ENCODE measurements at places on chromosomes 1 and 21.

DNA sequence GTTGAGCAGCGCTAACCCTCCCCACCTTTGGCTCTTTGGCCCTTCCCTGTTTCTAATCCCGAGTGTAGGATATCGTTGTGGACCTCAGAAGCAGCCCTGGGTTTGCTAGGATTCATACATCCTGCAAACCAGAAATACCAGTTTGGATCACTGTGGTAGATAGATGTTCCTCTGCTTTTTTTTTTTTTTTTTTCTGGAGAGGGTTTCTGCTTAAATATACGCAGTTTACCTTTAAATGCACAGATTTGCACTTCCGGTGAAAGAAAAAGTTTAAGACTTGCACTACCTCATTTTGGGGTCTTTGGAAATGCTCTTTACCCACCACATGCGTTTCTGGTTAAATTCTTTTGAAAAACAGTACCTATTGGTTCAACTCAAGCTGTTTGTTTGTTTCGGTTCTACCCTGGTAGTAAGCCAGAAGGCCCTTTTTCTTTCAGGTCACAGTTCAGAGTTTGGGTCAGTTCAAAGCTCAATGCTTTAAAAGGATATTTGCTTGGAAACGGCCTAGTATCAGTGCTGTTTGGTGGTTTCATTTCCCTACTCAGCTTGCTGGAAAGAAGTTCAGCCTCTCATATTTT lies 908 bp downstream of the DDI2 start:
- DNase-seq, result no peak

GRCh38 chr1:22739648-22740385 lies 29.2 kb downstream of the EPHB2 start:
- no peak for DNase-seq

DNA sequence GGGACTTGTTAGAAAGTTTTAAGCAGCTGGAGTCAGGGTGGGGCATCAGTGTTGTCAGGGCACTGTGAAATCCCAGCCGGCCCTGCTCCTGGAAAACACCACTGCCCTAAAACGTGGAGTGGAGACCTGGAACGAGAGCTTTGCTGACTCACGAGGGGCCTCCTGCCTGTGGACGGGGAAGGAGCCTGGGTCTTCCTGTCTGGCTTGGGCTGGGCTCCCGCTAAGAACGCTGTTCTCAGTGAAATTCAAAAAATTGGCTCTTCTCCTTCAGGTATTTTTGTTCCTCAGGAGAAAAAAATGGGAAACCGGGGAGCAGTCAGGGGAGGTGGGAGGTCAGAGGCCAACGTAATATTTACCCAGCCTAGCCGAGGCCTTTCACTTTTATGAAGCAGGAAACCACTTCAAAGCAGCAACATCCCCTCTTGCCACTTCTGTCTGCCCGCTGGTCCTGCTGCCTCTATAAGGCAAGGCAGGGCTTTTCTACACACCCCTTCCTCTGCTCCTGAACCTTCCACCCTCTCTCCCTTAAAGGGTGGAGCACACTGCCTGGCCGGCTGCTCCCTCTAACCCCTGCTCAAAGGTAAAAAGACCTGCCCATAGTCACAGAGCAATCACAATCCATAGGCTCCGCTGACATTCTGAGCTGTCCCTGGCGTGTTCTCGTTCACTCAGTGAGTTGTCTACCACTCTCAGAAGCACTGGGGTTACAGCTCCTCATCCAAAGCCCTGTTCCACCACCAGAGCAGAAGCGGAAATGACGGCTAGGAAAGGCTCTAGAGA lies 8.0 kb downstream of the PLXNA2 start:
- DNase-seq, result no peak

DNA sequence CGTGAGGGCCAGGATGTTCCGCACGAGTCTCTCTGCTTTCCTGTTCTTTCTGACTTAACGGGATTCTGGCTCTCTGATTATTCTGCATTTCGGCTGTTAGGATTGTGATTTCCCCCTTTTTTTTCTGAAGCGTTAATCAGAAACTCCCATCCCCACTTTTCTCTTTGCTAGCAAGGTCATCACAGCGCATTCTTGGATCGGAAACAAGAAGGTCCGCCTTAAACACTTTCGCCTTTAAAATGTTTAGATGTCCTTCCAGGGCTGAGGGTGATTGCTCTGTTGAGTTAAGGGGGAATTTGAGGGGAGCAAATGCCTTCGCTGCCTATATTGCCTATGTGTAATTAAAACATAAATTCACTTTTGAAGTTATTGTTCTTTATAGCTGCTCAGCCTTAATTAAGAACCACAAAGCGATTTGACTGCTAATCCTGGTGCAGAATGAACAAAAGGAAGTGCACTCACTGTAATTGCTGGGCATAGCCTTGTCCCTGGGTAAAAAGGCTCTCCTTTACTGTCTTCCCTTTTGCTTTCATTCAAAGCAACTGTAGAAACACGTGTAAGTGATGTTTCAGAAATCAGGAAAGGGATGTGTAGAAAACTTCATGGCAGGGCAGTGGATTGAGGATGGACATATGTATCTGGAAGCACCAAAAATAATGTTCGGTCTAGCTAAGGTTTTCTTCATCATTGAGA lies 1.2 kb downstream of the LAMC1 start:
- DNase-seq, result peak; percentile 14

GRCh38 chr1:27521336-27521831 lies 31.4 kb upstream of the WASF2 start:
- DNase-seq, result no peak

DNA sequence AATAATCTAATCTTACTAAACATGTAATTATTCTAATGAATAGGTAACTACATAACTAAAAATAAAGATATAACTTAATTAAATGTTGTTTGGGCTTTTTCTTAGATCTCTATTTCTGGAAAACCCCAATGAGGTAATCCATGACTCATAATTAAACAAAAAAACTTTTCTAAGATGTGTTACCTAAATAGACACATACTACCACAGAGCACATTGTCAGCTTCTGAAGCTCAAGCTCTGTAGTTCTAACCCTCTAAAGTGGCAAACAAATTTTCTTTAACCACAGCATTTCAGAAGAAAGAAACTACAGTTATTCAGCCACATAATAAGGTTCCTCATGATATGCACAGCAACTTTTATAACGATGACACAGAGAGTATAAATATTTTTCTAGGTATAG lies 4.2 kb downstream of the OR6K3 start:
- DNase-seq, result no peak

DNA sequence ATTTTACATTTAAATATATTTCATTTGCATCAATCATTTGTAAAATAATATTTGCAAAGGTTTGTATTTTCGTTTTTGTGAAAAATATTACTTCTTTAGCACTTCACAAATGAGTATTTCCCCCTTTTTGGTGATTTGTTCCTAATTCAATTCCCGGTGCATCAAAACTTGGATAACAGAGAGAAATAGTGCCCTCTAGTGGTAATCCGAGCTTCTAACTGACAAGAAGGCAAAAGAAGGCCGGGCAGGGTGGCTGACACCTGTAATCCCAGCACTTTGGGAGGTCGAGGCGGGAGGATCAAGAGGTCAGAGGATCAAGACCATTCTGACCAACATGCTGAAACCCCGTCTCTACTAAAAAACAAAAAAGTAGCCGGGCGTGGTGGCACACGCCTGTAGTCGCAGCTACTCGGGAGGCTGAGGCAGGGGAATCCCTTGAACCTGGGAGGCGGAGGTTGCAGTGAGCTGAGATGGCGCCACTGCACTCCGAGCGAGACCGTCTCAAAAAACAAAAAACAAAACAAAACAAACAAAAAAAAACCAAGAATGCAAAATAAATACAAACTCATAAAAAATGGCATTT lies 137.7 kb downstream of the COL11A1 start:
- peak; percentile 37 for DNase-seq

DNA sequence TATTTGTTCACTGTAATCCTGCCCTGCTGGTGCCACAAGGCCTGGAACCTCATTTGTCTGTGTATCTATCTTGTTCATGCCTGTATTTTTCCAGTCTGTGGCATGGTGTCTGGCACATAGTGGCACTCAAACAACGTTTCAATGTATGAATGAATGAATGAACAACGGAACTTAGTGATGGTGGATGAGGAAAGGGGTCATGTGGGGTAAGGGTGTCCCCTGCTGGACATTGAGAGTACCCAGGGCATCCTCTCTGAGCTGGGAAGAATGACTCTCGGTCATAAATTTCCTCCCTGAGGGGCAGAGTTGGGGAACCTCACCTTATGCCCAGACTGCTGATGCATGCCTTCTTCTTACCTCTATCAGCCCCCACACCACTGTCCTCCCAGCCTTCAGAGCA lies 18.9 kb upstream of the ZNF683 start:
- no peak for DNase-seq

DNA sequence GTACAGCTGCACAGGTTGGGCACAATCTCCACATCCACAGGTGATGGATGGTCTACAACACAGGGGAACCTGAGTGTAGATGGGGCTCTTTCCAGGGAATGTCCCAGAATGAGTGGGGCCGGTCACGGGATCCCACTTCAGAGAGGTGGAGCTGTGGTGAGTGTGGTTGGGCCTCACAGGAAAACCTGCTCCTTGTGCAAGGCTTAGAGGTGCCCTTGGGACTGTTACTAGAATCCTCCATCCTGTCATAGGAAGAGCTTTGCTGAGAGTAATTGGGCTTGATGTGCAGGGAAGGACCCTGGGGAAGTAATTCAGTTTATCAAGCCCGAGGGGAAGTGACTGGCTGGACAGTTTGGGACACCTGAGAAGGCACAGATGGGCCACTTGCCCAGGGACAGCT lies 137.9 kb downstream of the ZSCAN20 start:
- no peak for DNase-seq

DNA sequence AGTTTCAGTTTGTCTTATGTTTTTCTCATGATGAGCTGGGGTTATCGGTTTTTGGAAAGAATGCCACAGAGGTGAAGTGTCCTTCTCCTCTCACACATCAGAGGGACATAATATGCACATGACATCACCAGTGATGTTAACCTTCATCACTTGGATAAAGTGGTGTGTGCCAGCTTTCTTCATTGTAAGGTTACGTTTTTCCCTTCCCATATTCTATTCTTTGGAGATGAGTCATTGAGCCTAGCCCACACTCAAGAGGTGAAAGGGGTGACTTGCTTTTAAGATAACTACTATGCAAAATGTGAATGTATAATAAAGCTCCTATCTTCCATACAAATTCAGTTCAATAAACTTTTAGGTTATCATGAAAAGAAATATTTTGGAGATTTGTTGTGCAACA lies 36.7 kb upstream of the MAGI3 start:
- DNase-seq, result no peak

DNA sequence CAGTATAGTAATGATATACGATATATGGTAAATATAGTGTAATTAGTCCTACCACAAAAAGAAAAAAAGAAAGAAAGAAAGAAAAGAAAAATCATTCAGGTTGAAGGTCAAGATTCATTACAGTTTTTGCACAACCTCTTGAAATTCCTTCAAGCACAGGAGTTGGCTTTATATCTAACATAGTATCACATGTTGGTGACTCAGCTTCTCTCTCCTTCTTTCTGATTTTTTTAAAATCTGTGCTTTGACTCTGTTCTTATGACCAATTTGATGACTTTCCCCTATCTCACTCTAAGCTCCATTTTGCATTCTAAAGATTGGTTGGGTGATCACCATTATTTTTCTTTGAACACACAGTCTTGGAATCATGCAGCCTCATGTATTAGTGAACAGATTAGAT lies 148.2 kb upstream of the COL11A1 start:
- no peak for DNase-seq

- DNase-seq, result no peak
Observed at GRCh38 chr1:7410156-7410555, 360.9 kb upstream of the VAMP3 start.

DNA sequence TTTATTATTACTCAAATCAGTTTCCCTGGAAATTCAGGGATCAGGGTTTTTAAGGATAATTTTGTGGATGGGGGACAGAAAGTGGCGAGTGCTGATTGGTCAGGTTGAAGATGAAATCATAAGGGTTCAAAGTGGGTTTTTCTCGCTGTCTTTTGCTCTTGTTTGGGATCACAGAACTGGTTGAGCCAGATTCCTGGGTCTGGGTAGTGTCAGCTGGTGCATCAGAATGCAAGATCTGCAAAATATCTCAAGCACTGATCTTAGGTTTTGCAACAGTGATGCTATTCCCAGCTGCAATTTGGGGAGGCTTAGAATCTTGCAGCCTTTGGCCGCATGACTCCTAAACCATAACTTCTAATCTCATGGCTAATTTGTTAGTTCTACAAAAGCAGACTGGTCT lies 9.3 kb downstream of the CHI3L2 start:
- DNase-seq, result no peak
